Adrenal gland (tissue), 19 donors: ENCODE measurements at places on chromosomes 7 and 10. TPM values are rescaled to one million over a fixed set of nuclear protein-coding genes. Genes with fewer than 3 reads are reported as not detected.

DNA sequence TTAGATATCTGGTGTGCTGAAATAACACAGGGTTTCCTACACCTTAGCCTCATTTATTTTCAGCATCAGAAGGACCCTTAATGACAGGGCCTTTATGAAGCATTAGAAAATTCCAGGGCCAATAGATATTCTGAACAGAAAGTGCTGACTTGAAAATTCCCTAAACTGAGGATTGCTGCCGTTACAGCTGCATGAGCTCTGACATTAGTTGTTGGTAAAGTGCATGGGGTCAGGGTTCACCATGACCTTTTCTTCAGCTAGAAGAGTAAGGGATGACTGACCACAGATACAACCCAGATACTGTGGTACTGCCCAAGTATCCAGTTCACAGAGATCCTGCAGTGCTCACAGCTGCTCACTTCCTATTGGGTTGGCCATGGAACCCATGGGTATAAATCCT is 181.7 kb upstream of the SLC25A13 start:
- H3K36me3 ChIP-seq = no peaks in the 10 kb centered on the region
- no peaks in the 10 kb centered on the region for H3K27me3 ChIP-seq
- no peak overlapping the region for H3K4me3 ChIP-seq
- H3K27ac ChIP-seq = no peak overlapping the region
- no peak for DNase-seq
- H3K4me1 ChIP-seq = no peaks in the 10 kb centered on the region

GRCh38 chr10:110600487-110601101 is 33.1 kb downstream of the SMC3 start:
- no peaks in the 10 kb centered on the region for H3K27me3 ChIP-seq
- H3K4me1 ChIP-seq = no peaks in the 10 kb centered on the region
- H3K27ac ChIP-seq = no peak overlapping the region
- no peak for DNase-seq
- peaks cover 68% of the 10 kb centered on the region for H3K36me3 ChIP-seq
- H3K4me3 ChIP-seq = no peak overlapping the region

DNA sequence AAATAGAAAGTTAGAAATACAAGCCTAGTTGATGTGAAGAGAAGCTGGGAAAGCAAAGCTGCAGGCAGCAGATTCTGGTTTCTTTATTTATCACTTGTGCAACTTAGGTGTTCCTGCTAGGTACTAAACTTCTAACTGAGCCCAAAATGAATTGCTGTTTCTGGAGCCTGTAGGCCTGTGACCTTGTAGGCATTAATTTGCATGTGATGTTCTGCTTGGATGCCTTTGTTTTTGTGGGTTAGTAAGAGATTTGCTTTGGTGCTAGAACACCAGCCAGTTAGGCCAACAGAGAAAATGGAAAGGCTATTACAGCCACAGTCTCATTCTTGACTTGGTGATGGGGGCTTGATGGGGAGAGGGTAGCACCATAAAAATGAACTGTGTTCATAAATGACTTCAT is 370.7 kb downstream of the PPP1R3A start:
- H3K36me3 ChIP-seq = no peaks in the 10 kb centered on the region
- H3K4me3 ChIP-seq = no peak overlapping the region
- no peak overlapping the region for H3K27ac ChIP-seq
- no peaks in the 10 kb centered on the region for H3K4me1 ChIP-seq

- peaks cover 16% of the 10 kb centered on the region for H3K4me1 ChIP-seq
- no peak for DNase-seq
- H3K27ac ChIP-seq = no peak overlapping the region
- H3K36me3 ChIP-seq = peaks cover 38% of the 10 kb centered on the region
- no peaks in the 10 kb centered on the region for H3K27me3 ChIP-seq
Measured at GRCh38 chr7:98879979-98880315, 1.6 kb downstream of the TRRAP start.

Gene SFTPA1
- total RNA-seq = not detected
